ENCODE measurements at places on chromosomes 4 and X.
A peak's percentile ranks its signal among the peaks of the same experiment; 100 is the strongest.

GRCh38 chrX:115642895-115643530 lies 82.0 kb downstream of the PLS3 start:
- no peak for DNase-seq

DNA sequence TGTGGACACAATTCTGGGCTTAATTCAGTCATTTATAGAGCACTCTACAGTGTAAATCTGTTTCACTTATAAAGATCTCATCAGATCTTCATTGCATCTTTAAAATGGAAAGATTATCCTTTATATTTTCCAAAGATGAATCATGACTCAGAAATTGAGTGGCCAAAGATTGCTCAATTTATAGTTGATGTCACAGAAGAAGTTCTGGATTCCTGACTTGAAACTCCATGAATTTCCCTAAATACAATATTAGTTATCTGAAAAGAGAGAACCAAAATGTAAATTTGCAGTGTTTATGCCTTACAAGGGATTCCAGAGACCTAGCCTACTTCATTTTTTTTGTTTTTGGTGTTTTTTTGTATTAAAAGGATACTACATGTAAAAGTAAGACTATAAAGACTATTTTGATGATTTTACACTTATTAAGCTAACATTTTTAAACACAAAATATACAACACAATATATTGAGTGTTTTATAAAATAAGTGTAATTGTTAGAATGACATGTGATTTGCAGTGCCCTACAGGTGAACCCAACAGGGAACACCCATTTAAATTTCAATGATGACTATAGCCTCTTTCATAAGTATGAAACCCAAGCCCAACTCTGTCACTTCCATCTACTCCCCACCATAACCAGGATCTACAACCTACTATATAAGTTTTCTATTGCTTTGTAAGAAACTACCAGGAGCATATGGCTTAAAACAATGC lies 183.5 kb downstream of the PCDH7 start:
- no peak for DNase-seq

- DNase-seq = no peak
Observed at GRCh38 chr4:53713296-53713695, 122.0 kb upstream of the LNX1 start.

DNA sequence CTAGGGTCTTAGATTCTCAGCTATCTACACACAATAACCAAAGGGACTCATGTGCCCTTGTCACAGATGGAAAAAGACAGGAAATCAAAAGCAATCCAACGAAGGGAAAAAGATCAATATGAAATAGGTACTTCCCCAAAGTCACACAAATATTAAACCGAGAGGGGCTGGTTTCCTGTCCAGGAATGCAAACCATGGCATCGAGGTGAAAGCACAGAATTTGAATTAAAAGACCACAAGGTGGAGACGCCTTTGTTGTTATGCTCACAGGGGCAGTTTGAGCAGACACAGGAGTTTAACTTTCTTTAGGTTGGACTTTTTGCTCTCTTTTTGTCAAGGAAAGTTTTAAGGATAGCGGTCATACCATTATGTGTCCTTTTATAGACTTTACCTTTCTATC lies 14.3 kb downstream of the H2BW1 start:
- DNase-seq = no peak

- no peak for DNase-seq
Observed at GRCh38 chr4:155582971-155583437, 83.6 kb upstream of the GUCY1A1 start.

GRCh38 chr4:112807083-112807482 lies 170.1 kb downstream of the LARP7 start:
- DNase-seq = no peak

- DNase-seq = peak; percentile 3
Observed at GRCh38 chrX:110964786-110965185, 131.2 kb upstream of the PAK3 start.

GRCh38 chr4:168917138-168917779 lies 92.8 kb downstream of the CBR4 start:
- DNase-seq = no peak

GRCh38 chrX:124931241-124931640 lies 388.4 kb upstream of the TEX13C start:
- no peak for DNase-seq

DNA sequence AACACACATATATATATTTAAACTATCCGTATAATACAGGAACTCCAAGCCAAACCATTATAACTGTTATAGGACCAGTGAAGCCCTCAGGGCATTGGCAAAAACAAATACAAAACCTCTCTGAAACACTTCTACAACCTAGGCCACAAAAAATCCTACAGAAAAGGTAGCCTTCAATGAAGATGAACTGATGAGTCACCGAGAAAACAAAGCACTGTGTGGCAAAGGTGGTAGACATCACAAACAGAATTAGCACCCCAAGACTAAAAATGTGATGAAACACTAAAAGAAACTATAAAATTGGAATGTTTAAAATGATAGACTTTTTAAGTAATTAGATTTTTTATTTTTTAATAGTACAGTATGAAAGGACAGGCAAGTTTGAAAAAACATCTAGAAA lies 5.5 kb upstream of the HSPA4L start:
- no peak for DNase-seq

DNA sequence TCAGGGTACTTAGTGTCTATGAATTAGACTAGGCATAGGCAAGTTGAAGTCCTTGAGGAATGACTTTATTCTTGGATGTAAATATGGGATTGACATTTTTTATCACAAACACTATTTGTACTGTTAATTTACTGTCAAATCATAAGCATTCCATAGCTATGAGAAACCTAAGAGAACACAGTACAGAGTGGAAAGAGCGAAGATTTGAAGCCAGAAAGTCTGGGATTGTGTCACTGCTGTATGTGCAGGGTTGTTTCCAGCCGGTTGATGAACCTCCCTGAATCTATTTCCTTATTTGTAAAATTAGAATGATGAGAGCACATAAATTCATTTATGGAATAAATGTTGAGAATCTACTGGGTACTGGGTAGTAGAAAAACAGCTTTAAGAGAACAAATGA lies 14.4 kb upstream of the KLHL5 start:
- DNase-seq = no peak

DNA sequence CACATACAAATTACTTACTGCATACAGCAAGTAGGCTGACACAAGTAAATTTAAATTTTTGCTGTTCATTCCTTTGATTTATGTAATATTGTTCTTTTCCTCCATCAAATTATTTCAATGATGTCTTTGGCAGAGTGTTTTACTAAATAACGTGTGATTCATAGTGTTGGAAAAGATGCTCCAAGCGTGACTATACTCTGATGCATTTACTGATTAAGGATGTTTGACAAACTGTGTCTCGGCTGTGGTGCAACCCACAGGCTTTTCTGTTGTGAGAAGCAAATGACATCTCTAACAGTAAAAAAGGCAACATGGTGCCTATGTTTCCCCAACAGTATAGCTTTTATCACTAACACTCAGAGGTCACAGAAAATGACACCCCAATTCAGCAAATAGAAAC lies 540.9 kb downstream of the PPP4R3C start:
- no peak for DNase-seq

DNA sequence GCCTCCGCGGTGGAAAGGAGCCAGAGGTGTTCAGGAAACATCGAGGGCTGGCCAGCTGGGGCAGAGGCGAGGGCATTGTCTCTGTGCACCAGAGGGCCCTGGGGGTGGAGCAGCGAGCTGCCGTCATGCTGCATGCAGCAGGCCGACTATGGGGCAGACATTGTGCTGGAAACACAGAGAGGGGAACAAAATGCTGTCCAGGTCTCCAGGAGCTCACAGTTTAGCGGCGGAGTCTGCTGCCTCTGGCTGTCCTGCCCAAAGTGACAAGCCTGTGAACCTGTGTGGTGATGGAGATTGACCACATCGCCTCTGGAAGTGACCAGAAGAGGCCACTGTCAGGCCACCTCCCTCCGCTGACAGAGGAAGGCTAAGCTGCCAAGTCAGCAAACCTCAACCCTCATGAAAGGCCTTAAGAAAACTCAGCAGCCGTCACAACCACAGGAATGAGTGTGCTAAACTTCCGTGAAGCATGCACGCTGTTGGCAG lies 20.1 kb upstream of the SASH3 start:
- DNase-seq = peak; percentile 45

- no peak for DNase-seq
Observed at GRCh38 chr4:41146716-41147506, 67.4 kb downstream of the APBB2 start.

DNA sequence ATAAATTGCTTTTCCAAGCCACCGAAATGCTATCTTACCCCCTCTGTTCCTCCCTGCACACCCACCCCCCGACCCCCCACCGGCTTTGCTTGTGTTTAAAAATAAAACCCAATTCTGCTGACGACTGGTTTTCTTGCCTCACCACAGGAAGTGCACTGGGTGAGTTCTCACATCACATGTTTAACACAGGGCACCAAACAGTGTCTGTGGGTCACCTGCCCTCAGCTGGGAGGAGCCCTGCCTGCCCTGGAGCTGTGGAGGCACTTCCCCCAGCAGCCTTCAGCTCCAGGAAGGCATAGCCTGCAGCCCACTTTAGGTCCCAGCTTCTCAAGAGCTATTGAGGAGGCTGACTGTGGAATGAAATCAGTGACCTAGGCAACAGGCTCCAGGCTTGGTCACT lies 8.8 kb downstream of the TMEM255A start:
- DNase-seq = no peak

DNA sequence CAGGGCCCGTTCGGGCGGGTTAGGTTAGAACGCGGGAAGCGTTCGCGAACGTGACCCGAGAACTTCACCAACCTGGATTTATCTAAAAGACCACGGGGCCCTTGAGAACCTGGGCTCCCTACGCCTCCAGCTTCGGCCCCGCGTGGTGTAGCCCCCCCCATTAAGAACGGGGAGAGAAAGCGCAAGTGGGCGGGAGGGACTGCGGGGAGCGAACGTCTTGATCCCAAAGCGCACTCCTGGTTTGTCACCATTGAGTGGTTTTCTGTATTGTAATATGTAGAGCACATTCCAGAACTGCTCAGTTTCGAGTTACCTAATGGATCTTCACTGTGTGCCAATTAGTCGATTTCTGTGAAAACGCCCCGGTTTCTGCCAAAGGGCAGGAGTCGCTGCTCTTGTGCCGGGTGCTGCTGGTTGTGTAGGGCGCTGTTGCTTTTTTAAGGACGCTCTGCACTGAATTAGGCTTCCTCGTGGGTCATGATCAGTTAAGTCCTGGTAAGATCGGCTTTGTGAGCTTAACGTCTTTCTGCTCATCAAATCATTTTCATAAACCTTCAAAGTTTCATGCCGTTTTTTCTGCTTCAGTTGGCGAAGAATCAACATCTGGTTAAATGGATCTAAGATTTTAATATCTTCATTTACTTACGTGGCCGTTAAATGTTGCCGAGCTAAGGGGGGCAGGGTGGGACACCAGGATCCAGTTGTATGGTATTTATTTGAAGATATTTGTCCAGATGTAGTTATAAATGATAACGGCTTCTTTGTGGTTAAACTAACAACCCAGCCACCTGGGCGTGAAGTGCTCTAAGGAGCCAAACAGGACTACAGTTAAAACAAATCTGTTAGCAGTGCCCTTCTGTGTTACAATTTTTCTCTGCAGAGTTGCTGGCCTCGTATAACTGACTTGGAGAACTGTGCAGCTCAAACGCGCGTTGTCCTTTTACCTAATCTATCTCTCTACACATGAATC lies 809 bp downstream of the MND1 start:
- peak; percentile 43 for DNase-seq

DNA sequence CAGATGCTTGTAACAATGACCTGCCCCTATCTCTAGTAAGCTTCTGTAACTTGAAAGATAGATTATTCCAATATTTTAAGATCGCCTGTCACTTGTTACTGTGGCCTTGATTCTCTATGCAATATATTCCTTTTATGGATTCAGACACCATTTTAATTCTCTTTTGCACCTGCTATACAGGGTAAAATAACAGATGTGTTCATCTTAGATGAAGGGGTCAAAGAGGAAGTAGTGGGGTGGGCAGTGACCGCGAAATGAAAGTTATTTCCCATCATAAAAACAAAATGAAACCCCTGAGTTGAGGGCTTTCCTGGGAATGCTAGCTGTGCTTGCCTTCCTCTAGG lies 175.9 kb downstream of the TSPAN5 start:
- no peak for DNase-seq

DNA sequence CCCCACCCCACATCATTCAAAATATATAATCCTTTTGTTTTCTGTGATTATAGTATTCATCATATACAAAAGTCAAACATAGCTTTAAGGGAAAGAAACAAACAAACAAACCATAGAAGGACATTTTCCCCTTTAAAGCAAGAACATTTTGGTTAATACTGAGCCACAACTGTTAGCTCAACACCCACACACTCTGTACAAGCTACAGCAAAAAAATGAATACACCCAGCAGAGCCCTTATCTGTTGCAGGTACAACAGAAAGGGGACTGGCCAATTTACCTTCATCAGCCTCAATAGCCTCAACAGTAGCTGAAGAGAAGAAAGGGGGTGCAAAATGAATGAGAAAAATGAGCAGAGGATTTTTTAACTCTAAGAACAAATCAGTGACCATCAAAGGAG lies 318.4 kb downstream of the PPP3CA start:
- DNase-seq = no peak

DNA sequence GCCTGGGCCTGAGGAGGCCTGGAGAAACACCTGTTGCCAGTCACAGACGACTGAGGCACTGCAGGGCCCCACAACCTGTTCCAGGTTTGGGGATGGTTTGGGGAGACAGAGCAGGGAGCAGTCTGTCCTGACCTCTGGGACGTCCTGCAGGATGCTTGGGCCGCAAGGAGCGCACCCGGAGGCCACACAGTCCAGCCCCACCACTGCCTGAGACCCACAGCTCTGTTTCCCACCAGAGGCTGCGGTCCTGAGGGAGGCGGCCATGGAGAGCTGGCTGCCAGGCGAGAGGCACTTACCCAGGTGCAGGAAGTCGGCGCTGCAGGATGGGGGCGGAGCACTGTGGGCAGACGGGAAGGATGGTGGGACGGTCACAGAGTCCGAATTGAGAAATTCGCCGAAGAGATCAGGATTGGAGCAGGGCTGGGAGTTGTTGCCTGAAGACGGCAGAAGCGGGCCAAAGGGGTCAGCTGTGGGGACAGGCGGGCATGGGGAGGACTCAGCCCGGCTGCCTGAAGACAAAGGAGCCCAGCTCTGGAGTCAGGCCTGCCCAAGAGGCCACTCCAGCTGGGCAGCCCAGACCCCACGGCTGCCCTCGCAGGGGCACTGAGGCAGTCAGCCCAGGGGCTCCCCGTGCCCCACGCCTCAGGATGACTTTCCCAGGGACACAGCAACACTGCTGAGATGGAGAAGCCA lies 40.3 kb upstream of the CPLX1 start:
- no peak for DNase-seq

GRCh38 chr4:75953509-75953908 lies 12.7 kb upstream of the NAAA start:
- no peak for DNase-seq

- DNase-seq = no peak
Observed at GRCh38 chr4:179292468-179292867, 1850.2 kb upstream of the AGA start.

GRCh38 chrX:39336671-39337311 lies 535.5 kb downstream of the MID1IP1 start:
- no peak for DNase-seq

GRCh38 chr4:58767598-58767997 lies 1657.4 kb upstream of the IGFBP7 start:
- DNase-seq = no peak
